BJ (cell line): ENCODE measurements at places on chromosomes 6 and 20. TPM values are rescaled to one million over a fixed set of nuclear protein-coding genes. Genes with fewer than 3 reads are reported as not detected.

Gene BPIFB1
- not detected in 2 replicates for polyA plus RNA-seq

GRCh38 chr6:105618247-105618646, 215.4 kb upstream of the PREP start:
- DNase-seq = no peak

GRCh38 chr20:40686434-40686882, 2.6 kb downstream of the MAFB start:
- no peak for DNase-seq

- no peak for DNase-seq
Measured at GRCh38 chr6:32852844-32853540, 512 bp downstream of the TAP1 start.

DNA sequence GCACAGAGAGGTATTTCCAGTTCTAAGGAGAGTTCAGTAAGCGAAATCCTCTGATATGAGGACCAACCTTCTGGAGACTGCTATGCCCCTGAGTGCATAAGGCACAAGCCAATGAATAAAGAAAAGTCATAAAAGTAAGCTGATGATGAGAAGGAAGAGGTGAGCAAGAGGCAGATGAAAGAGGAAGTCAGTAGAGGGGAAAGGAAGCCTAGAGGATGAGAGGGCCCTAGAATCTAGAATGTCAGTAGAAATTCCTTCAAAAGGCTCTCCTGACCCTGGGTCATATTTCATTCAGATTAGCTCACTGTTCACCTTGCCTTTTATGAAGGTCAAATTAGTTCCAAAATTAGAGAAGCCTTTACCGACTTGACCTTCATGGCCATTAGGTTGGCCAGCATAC, 209.2 kb downstream of the CD83 start:
- DNase-seq = no peak
